ENCODE measurements at places on chromosomes 6 and 20.

- DNase-seq: no peak
Measured at GRCh38 chr20:63000958-63001357, 5.8 kb downstream of the BHLHE23 start.

DNA sequence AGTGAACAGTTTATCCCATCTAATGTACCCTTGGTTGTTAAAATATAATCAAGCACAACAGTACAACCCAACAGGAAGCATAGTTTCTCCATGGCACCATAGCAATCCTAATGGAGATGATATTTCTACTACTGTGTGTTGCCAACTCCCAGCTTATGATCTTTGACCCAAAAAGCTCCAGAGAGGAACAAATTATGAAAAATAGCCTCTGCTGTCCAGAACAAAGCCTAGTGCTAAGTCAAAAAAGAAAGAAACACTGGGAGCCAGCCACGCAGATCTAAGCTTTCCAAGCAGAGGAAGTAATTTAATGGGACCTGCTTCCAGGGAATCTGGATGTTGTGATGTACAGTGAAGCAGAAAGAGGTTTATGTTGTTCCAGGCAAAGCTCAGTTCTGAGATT is 52.2 kb upstream of the TASP1 start:
- no peak for DNase-seq

DNA sequence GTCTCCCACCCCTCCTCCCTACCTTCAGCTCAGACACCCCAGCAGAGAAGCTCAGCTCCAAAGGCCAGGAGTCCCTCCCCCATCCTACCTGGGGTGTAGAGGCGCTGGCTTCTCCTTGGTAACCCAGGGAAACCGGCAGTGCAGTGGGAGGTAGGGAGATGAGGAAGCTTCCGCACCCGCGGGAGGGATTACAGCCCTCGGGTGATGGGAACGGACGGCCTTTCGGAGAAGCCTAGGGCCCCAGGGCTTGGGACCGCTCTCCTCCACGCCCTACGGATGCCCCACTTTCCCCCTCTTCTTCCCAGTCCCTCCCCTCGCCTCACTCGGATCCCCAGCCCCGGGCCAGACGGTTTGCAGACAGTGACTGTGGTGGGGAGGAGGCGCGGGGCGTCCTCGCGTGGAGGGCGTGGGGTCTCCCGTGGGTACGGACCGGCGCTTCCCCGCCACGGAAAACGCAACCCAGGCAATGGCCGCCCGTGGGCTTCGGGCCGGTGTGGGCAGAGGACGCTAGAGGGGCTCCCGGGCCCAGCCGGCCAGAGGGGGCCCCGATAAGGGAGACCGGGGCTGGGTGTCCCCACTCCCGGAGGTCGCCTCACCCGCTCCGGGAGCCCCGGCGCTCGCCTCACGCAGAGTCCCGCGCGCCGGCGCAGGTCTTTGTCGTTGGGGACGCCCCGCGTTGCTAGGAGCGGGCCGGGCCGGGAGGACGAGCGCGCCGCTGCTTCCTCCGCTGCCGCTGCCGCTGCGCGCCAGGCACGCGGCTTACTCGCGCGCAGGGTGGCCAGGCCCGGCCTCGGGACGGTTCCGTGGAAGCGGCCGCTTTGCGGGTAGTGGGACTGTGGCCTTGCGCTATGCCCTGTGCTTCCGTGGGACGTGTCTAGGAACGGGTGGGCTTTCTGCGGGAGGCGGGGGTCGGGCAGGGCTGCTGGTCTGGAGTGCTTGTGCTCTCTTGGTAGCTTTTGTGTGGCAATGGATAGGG is 15.8 kb downstream of the AARS2 start:
- peak; percentile 27 for DNase-seq

DNA sequence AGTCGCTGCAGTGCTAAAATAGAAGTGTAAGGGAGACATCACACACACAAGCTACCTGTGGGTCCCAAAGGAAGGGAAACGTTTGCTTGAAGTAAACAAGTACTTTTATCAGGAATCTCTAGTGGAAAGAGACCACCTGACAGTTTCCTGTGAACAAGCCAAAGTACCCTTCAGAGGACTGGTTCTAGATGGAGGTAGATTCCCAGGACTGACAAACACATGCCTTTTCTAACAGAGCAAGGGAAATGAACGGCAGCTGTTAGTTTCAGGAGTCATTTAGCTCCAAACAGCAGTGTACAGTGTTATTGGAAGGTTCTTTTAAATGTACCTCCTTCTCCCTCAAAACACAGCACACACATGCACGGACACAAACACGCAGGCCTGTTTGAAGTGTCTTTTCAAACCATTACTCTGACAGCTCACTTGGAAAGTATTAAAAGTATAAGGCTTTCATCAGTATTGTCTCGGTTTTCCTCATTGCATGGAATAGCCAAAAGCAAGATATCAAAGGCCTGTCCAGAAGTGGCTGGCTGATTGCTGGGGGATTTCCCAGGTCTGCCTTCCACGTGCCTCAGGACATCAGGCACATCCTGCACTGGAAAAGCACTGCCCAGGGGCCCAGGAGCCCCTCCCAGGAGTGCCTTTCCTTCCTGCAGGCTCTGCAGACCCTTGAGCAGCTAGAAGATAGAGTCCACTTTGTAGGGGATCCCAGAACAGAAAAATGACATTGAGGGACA is 393.2 kb upstream of the SOX4 start:
- no peak for DNase-seq

GRCh38 chr6:68082086-68082485 is 553.0 kb upstream of the ADGRB3 start:
- DNase-seq: no peak

DNA sequence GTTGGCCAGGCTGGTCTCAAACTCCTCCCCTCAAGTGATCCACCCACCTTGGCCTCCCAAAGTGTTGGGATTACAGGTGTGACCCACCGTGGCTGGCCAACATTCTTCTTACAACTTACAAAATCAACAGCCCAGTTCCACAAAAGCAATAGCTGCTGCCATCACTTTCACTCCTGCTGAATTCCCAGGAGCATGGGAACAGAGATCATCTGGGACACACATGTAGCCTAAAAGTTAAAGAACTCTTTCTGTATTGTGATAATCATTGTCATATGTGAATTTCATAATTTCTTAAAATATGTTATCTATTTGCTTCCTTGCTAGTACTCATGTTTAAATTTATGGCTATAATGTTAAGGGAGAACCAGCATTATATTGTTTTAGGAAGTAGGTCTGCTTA is 51.7 kb downstream of the NCOA6 start:
- DNase-seq: no peak

GRCh38 chr6:79084693-79085092 is 6.6 kb upstream of the PHIP start:
- no peak for DNase-seq

DNA sequence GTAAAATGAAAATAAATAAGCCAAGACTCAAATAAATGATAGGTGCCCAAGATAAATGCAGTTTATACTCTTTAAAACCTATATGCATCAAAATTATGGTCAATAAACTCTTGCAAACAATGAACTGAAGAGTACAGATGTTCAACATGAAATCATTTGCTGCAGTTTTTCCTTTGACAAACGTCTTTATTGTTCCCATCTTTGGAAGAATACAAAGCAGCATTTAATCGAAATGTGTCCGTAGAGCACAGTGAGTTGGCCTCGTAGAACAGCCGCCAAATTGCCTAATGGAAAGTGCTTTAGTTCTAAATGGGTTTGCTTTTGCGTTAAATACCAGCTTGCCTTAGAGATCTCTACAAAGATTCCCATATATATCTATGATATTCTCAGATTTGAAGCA is 447.4 kb downstream of the PKHD1 start:
- no peak for DNase-seq

DNA sequence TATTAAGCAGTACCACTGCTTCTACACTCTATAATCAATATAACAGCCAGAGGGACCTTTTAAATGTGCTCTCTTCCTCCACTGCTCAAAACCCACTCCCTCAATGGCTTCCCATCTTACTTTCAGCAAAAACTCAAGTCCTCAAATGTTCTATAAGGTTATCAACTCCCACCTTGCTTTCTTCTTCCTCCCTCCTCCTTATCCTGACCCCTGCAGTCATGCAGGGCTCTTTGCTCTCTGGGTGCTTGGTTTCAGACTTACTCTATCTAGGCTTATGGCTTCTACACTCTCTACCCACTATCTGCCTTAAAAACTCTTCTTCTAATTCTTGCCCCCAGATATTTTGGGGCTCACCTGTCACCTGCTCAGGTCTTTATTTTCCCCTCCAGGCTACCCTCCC is 5.3 kb downstream of the ARHGAP18 start:
- no peak for DNase-seq

DNA sequence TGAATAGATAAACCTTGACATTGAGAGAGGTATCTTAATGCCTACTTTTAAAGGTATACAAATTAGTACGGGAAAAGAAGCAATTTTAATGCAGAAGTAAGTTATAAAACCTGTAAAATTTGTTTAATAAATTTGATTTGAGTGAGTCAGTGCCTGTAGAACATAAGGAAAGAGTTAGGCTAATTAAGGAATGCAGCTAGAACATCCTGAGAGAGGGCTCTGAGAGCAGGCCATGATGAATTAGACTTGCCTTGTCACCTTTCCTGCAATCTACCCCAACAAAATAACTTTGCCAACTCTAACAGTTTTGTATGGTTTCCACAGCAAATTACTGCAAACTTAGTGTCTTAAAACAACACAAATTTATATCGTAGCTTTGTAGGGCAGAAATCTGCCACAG is 700.8 kb downstream of the RFPL4B start:
- no peak for DNase-seq

DNA sequence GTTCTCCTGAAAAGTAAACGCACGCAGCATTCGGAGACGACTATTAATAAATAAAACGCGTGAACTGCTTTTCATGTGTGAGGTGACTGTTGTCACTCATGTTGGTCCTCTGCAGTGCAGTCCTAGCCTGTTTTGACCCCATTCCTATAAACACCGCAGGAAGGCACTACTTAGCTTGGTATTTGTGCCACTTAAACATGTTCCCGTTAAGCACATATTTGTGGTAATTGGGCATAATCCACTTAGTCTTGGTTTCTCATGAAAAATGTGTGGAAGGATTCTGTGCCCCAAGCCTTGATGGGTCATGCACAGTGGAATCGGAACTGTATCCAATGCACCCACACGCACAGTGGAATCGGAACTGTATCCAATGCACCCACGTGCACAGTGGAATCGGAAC is 313.9 kb downstream of the THBS2 start:
- no peak for DNase-seq

- DNase-seq: no peak
Measured at GRCh38 chr20:53865901-53866793, 204.2 kb downstream of the BCAS1 start.

DNA sequence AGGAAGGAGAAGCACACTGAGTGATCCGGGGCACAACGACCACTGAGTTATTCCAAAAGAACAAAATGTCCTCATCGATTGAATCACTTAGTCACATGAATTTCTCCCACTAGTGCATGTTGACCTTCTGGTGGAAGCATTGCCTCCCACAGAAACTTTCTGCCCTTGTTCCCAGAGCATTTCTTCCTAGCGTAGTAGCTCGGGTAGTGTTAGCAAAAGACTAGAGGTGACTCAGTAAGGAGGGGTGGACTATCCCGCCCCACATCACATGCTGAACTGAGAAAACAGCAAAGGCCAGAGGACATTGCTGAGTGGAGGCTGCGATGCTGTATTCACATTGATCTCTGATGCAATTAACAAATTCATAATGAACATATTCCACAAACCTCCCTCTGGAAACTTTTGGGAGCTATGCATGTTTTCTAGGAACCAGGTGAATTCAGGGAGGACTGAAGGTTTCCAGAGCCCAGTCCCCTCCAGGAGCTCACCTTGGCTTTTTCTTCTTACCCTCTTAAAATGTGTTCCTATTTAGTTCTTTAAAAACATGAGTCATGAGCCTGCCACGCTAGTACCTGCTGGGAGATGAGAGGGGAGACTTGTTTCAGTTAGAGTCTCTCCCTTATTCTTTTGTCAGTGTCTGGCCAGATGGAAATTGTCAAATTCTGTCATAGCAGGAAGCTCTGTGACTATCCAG is 507.9 kb downstream of the CDH26 start:
- no peak for DNase-seq

DNA sequence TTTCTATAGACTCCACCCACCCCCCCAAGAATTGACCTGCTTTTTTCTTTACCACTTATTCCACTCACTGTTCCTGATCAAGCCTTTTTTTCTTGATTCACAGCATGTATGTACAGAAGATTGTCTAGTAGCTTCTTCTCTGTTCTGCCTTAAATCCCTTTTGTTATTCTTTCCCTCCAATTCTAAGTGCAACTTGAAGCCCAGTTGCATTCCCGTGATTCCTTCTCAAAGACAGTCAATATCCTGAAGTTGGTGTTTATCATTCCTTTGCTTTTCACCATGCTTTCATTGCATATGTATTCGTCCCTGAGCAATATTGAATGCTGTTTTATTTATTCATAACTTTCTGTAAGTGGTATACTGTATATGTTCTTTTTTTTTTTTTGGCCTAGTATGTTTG is 21.0 kb downstream of the XRN2 start:
- DNase-seq: no peak

DNA sequence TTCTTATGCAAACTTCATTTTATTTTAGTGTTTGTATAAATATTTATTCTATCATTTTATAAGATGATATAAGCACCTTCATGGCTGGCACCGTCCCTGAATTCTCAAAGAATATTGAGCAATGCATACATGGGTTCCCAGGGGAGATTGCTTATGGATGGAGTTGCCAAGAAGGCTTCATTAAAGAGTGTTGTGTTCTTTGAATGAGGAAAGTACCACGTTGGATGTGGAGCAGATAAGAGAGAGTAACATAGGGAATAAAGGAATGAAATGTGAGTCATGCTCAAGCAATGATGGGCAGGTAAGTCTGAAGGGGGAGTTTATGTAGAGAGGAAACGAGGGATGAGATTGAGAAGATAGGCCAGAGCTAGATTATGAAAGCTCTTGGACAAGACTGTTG is 10.3 kb downstream of the DSE start:
- DNase-seq: no peak

GRCh38 chr6:102619585-102619984 is 1226.1 kb downstream of the GRIK2 start:
- no peak for DNase-seq

DNA sequence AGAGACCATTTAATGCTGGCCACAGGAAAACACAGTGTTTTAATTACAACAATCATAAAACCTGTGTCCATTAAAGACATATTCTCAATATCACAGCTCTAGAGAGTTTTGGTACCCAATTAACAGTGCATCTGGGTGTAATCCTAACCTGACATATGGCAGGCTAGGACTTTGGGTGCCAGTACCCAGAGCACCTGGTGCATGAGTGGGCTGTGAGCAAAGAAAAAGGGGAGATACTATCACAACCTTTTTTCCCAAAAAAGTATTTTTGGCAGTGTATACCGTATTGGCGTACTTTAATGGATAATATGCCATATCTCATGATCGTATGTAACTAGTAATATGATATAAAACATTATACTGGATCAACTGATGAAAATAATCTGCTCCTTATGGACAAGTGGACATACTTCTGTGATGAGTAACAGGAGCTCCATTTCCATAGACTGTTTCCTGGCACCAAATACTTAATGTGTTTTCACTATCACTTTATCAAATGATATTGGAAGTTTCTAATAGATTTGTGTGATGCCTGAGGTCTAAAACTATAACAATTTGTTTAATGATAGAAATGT is 91.7 kb downstream of the COL19A1 start:
- no peak for DNase-seq

Measured in effector CD4-positive, alpha-beta T cell (primary cell).